ENCODE measurements at places on chromosomes 3 and 15.

DNA sequence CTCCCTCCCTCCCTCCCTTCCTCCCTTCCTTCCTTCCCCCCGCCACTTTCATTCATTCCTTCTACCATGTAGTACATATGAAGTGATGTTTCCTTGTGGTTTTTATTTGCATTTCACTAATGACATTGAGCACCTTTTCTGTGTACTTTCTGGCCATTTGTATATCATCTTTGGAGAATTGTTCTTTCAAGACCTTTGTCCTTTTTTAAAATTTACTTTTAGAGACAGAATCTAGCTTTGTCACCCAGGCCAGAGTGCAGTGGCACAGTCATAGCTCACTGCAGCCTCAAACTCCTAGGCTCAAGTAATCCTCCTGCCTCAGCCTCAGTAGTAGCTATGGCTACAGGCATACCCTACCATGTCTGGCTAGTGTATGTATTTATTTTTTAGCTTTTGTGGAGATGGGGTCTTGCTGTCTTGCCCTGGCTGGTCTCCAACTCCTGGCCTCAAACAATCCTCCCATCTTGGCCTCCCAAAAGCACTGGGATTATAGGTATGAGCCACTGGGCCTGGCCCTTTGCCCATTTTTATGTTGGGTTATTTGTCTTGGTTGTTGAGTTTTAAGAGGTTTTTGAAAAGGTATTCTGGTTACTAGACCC lies 42.0 kb upstream of the CTDSPL2 start:
- DNase-seq, result no peak

DNA sequence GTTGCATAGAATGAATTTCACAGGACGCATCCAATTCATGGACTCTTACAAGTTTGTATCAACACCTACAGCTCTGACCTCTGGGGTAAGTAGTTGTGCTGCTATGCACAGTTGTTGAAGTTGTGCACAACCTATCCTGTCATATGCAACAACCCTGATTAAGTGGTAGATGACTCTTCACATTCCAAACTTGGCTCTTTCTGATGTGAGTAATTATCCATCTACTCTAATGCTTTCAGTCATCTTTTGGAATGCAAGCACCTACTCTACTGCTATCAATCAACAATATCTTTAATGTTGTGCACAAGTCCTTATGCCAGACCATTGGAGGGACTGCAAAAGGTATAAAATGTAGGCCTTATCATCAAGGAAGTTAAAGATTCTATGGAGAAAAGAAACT lies 921.4 kb downstream of the MCTP2 start:
- DNase-seq, result no peak

DNA sequence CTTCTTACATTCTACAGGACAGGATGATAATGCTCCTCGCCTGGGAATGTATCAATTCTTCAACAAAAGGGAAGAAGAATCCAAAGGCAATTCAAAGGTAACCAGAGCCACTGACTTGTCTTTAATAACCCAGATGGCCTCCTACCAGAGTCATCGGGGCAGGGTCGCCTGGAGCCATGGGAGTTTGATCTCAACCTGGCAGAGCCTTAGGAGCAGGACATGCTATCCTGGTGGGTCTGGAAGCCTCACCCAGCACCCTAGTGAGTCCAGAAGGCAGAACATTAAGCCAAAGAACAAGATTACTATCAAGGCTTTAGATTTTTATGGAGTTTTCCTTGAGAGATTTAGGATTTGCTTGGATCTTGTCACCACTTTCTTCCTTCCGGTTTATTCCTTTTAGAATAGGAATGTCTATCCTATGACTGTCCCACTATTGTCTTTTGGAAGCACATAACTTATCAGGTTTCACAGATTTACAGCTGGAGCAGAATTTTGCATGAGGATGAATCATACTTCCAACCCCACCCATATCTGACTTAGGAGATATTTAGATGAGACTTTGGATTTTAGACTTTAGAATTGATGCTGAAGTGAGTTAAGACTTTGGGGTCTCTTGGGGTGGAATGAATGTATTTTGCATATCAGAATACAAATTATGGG lies 330.3 kb upstream of the GOLIM4 start:
- no peak for DNase-seq

DNA sequence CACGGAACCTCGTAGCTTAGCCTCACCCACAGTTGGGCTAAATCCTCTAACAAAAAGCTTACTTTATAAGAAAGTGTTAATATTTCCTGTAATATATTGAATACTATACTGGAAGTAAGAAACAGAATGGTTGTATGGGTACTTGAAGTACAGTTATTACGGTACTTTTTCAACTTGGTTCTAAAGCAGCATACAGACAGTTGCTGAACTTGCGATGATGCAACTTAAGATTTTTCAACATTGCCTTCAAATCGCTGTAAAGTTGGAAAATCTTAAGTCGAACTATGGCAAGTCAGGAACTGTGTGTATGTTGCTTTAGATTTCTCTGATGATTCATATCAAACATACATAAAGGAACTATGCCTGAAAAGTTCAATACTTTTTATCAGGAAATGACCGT lies 204.4 kb upstream of the C2CD4B start:
- no peak for DNase-seq

- DNase-seq, result no peak
Measured at GRCh38 chr3:64825404-64826120, 137.8 kb upstream of the ADAMTS9 start.

DNA sequence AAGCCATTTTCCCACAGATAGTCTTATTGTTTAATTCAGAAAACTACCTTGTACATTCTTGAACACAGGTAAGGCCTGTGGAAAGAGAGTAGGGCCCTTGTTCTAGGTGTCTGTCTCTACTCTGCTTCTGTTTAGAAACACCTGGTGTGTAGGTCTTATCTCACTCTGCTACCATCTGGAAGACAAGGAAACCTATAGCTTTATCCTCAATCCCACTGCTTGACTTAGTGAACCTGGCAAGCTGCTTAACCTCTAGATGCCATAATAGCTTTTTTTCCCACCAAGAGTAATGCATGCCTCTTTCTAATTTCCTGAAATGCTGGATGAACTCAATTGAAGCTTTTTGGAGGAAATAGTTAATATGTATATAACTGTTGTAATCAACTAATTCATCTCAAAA lies 82.6 kb upstream of the RAP2B start:
- no peak for DNase-seq

GRCh38 chr3:105611304-105612192 lies 244.8 kb downstream of the ALCAM start:
- DNase-seq, result no peak

GRCh38 chr15:39801641-39802309 lies 19.1 kb upstream of the FSIP1 start:
- DNase-seq, result no peak

- no peak for DNase-seq
Measured at GRCh38 chr3:135560847-135561246, 404.7 kb upstream of the PPP2R3A start.

GRCh38 chr15:92870010-92870591 lies 30.0 kb upstream of the CHD2 start:
- DNase-seq, result no peak

DNA sequence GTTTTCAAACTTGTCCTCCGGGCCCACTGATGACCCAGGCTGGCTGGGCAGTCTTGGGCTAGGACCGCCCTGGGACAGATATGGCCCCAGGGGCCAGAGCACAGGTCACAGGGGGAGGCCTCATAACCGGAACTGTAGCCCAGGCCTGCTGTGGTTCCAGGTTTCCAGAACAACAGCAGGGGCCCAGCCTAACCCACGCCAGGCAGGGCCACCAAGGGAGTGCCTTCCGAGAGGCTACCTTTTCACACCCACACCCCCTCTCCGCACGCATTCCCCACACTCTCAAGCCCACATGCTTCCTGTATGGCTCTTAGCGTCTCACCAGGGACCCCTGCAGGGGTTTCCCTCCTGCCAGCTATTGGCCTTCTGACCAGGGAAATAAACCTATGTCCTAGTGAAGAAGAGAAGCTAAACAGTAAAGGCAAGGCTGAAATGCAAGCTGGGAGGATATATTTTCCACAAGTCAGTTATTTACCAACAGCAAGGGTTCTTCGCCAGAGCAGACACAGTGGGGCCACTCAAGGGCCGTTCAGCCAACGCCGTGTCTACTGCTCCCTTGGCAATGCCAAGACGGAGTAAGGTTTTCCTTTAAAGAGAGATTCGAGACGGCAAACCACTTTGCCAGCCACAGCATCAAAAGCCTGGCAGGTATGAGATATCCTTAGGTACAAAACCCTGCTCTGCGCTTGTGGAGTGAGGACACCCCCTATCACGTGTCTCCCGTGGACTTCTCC lies 135.1 kb downstream of the ATP10A start:
- DNase-seq, result no peak

DNA sequence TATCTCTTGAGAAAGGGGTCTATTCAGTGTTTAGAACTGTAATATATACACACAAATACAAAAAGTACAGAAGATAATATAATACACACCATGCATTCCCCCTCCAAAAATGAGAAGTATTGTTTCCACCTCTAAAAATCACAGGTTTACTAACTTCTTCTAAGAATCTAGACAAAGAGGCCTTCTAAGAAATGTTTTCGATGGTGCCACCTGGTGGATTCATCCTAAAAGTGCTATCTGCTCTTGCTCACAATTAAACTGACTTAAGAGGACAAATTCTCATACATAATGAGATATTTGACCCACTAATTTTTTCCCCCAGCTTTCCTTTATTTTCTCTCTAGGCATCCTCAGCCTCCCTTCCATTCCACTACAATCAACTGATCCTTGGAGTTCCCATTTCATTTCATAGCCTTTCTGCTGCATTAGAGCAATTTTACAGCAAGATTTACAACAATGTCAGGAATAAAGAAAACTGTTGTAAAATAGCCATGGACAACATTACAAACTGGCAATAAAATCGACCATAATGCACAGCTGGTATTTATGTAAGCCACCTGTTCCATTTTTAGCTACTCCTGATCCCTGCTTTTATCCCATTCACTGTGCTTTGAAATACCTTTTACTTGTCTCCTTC lies 124.6 kb downstream of the ARRDC4 start:
- no peak for DNase-seq

GRCh38 chr15:96365781-96366525 lies 35.5 kb downstream of the NR2F2 start:
- no peak for DNase-seq

- no peak for DNase-seq
Measured at GRCh38 chr15:98957655-98958054, 49.9 kb downstream of the PGPEP1L start.

DNA sequence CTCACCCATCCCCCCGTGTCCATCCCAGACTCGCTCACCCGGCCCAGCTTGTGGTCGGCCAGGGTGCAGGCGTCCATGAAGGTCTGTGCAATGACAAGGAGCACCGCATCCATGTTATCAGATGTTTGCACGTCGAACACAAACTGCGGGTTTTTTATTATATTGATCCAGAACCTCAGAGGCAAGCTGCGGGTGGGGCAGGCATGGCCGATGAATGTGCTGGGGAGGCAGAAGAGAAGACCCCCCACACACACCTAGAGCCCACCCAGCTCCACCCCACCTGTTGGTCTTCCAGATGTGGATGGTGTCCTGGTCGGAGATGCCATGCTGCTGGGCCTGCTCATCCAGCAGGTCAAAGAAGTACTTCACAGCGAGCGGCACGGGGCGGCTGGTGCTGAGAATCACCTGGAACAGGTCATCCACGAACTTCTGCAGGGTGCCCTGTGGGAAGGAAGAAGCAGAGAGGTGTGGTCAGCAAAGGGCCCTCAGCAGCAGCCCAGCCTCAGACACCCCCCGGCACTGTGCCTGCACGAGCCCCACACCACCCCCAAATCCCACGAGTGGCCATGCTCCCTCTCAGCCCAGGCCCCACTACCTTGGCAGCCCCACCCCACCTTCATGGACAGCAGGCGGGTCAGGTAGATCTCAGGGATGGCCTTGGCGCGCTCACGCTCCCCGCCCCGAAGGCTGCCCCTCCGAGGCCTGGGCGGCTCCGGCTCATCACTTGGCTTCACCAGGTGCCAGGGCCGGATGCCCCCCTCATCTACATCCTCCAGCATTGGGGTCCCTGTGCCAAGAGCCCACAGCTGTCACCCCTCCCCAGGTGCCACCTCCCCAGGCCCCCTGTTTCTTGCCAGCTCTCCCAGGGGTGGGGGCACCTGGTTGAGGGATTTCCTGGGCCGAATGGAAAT lies 20.3 kb downstream of the PLXNB1 start:
- DNase-seq, result no peak
